SJCRH30 (cell line): ENCODE measurements at places on chromosomes 4 and X.

- DNase-seq = no peak
Observed at GRCh38 chr4:88736264-88736663, 38.6 kb upstream of the NAP1L5 start.

DNA sequence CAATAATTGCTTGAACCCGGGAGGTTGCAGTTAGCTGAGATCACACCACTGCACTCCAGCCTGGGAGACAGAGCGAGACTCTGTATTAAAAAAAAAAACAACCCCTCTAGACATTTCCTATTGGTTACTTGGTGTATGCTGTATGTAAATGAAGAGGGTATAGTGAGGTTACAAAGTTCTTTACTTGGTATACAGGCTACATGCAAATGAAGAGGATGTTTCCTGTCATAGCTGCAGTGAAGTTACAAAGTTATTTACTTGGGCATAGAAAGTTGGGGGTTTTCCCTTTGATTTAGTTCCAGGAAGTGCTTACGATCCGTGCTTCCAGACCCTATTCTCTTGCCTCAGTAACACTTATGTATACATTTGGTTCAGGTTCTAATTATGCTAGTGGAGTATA, 38.4 kb upstream of the CLNK start:
- DNase-seq = no peak

DNA sequence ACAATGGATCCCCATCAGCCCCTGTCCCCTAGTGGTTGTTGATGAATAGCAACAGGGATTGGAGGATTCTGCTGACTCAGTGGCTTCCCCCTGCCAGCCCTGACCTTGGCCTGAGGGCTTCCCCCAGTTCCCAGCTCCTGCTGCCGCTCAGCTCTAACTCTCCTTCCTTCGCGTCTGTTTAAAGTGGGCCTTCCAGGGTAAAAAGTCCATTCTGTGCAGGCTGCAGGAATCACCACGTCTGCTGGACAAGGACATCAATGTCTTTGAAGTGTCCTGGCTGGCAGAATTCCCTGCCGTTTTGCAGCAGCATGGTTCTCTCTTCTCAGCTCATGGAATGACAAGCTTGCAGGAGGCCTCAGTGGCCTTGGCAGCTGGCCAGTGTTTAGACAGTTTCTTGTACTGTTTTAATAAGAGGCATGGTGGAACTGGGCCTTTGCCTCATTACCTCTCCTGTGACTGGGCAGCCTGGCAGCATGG, 152.5 kb upstream of the STX18 start:
- DNase-seq = peak; percentile 55

DNA sequence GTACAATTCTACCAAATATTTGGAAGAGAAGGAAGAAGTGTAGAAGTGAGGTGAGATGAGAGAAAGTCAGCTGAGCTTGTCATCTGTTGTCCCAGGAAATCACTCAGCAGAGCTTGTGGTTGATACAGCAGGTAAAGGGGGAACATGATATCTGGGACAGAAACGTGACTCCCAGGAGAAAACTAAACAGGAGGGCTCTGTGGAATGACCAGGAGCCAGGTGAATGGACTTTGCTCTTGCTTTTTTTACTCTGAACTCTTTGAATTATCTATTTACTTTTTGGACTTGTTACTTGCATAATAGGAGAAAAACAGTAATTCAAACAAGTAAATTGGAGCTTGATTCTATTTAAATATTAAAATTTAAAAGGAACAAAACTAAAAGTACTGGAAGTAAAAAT, 555.6 kb upstream of the FRG1 start:
- DNase-seq = no peak

DNA sequence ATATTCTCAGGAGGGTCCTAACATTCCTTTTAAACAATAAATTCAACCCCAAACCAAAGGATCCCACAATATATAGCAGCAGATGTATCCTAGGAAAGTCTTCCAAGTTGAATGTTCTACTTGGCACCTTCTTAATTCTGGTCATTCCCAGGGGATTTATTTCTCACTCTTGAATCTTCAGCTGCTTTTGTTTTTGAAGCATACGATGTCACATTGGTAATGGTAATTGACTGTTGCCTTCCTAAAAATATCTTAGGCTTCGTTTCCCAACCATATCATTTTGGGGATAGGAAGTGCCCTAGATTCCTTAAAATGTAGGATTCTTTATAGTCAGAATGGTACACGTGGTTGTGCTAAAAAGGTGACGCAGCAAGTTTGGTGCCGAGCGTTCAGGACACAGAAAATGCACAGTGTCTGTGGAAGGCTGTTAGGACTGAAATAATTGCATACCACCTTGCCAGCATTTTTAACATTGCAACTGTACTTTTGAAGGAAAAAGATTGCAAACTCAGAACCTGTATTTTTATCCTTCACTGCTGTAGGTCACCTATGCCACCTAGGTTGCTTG, 8.1 kb downstream of the SNX25 start:
- DNase-seq = no peak

- peak; percentile 10 for DNase-seq
Observed at GRCh38 chr4:91198951-91199350, 1071.8 kb downstream of the CCSER1 start.

- DNase-seq = no peak
Observed at GRCh38 chr4:186846426-186846825, 122.8 kb upstream of the FAT1 start.

- DNase-seq = no peak
Observed at GRCh38 chrX:85620466-85620865, 241.0 kb upstream of the POF1B start.

DNA sequence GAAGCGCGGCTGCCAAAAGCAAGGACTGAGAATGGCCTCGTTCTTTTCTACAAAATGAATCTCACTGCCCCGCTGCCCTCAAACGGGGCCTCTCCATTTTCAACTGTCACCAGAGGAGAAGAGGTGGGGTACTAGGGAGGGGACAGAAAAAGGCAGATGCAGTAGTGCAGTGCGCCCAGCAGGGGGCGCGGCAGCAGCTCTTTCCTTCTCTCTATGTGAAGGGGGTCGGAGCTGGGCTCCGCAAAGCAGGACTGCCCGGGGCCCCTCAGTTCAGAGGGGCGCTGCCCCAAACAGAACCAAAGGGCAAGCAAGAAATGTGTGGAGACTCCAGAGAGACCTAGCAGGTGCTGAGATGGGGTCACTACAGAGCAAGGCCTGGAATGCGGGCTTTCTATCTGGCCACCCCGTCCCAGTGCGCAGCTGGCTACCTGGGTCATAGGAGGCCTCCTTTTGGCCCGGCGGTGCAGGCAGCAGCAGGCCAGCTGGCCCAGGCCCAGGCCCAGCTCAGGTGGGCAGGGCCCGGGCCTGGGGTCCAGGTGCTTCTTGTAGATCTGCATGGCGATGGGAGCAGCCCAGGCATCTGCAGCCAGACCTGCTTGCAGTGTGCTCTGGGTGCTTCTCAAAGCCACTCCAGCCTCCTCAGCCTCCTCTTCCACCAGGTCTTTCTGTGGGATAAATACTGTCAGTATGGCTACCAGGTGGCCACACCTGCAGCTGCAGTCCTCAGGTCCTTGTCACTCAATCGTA, 5.9 kb downstream of the IRAK1 start:
- peak; percentile 28 for DNase-seq

DNA sequence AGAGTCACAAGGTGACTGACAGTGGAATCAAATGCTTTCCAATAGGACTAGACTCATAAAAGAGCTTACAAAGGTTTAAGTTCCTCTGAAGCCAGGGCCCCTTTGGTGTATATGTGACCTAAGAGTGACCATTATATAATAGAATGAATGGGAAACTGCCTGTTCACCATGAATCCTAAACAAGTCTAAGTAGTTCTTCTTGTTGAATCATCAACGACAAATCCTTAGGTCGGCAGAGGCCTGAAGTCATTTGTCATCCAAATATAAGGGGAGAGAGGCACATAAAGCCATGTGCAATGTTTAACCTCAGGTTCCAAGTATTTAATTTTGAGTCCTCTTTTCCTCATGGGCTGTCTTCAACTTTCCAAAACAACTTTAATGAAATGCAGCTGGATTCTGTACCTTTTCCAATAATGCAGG, 122.4 kb downstream of the RASL11B start:
- DNase-seq = no peak

DNA sequence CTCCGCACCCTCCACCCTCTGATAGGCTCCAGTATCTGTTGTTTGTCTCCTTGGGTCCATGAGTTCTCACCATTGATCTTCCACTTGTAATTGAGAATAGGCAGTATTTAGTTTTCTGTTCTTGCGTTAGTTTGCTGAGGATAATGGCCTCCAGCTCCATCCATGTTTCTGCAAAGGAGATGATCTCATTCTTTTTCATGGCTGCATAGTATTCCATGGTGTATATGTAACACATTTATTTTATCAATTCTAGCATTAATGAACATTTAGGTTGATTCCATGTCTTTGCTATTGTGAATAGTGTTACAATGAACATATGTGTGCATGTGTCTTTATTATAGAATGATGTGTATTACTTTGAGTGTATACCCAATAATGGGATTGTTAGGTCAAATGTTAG, 814.6 kb upstream of the FRG1 start:
- DNase-seq = no peak

DNA sequence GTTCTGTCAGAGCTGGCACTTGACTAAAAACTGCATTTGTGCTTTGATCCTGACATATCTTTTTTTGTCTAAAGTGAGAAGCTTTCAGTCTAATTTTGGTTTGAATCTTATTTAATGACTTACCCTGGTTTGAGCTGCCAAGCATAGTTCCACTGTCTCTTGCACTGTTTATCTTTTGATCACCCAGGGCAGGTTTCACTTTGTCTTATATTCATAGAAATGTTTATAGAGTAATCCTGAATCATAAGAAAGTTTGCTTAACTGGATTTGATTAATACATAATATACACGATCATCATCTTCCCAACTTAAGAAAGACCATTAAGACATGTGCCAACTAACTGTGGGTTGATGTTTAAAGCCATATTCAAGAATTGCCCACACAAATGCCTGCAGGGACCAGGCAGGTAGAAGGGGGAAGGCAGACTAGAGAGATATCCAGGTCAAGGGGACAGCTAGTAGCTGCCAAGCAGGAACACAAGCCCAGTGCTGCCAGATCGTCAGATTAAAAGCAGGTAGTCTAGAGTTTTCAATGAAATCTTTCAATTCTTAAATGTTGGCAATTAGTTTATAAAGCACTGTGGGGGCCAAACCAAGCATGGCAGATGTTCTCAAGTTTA, 1.9 kb downstream of the GK start:
- DNase-seq = no peak

DNA sequence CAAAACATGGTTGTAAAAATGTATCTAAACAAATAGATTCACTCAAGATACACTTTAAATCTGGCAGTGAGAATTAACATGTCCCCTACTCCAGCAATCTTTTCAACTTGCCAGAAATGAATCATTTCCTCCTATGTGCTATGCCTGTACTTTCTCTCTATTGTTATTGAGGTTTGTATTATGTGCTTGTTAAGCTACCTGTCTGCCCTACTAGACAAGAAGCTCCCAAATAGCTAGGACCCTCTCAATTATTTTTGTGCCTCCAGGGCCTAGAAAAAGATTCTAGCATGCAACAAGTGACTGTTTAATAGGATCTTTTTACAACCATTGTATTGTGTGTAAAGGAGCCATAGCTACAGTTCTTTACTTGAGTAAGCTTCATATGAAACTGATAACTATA, 3.5 kb upstream of the SAP30 start:
- DNase-seq = no peak

DNA sequence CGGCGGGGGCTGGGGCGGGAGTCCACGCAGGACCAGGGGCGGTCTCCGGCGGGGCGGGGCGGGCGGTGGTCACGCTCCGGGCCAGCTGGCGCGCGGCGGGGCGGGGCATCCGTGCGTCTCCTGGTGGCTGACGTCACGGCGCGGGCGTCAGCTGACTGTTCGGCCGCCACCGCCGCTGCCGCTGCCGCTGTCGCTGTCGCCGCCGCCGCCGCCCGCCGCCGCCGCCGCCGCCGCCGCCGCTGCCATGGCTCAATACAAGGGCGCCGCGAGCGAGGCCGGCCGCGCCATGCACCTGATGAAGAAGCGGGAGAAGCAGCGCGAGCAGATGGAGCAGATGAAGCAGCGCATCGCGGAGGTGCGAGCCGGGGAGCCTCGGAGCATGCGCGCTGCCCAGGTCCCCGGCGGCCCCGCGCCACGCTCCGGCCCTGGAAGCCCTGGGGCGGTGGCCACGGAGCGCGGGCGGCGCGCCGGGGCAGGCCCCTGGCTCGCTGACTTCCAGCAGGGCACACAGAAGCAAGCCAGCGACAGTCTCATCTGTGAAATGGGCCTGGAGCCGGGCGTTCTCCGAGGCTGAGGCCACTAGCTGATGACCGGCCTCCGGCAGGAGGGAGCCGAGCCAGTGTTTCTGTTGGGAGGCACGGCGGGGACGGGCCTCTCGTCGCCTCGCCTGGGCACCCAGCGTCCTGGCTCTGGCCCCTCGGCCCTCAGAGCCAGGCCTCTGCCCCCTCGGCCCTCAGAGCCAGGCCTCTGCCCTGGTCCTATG, at the start of gene FAM50A:
TSS of gene FAM50A (plus strand) at position 150 of the 763 bp plus-strand sequence. CDS start at position 245, 95 bp downstream.
- peak; percentile 70 for DNase-seq

- no peak for DNase-seq
Observed at GRCh38 chrX:25198253-25198652, 182.5 kb upstream of the ARX start.

GRCh38 chr4:1019320-1019719, 7.9 kb downstream of the FGFRL1 start:
- peak; percentile 61 for DNase-seq

DNA sequence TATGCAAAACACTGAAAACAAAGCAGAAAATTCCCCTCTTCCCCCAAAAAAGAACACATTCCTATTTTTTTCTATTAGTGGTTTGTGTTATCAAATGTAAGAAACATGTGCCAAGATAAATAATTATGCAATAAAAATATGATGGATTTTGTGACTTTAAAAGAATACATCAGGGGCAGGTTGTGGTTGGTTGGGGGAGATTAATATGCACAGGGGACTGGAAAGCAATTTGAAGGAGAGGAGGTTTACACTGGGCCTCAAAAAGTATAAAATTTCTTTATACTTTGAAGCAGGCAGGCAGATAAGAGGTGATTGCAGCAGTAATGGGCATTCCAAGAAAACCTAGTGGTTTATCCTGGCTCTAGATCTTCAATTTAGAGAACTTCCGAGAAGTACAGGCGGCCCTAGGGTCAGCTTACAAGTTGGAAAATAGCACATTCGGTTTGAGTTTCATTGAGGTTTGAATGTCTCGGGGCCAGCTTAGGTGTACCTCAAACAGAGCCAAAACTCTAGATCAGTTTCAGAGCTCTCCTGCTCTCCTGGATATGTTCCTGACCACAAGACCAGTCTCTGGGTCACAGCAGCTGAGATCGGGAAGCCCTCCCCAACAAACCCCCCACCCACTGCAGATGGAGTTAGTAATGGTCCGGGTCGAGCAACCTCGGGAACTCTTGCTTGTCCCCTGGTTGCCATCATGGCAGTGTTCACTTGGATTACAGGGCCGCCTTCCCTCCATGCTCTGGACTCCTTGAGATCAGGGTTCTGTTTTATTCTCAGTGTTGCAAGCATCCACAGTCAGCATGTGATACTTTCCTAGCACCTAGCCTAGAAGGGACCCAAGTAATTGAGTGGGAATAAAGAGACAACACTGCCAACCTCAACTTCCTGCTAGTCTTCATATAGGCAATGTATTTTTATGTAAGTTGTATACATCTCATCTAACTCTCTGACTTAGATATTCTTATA, 112.1 kb upstream of the DDIT4L start:
- no peak for DNase-seq

GRCh38 chr4:99201690-99202089, 17.4 kb downstream of the ADH6 start:
- DNase-seq = no peak
